ENCODE measurements at places on chromosomes 3 and 15. TPM values are rescaled to one million over a fixed set of nuclear protein-coding genes. Genes with fewer than 3 reads are reported as not detected.

Gene SNX22
- total RNA-seq, result 1.3 TPM

DNA sequence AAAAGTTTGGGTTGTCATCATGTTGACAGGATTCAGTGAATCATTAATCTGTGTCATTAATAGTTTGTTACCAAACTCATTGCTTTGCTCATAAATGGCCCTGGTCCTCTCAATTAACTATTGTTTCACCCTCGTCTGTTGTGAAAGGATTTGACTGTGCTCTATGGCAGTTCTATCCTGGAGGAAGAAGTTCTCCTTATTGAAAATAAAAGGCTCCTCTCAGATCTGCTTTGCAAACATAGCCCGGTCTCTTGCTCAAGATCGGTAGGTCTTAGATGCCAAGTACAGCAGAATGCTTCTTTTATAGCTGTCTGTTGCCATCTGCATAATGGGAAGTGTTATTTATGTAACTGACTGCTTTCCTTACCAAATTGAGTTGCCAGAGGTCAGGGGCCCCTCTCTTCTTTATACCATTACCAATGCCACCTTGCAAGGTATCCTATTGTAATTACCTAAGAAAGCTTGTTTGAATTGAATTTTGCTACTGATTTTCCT is 146.5 kb downstream of the EBLN2 start:
- no peaks in the 10 kb centered on the region for H3K27me3 ChIP-seq
- DNase-seq, result no peak
- no peak overlapping the region for H3K4me3 ChIP-seq
- H3K36me3 ChIP-seq, result no peaks in the 10 kb centered on the region
- H3K27ac ChIP-seq, result no peak overlapping the region
- H3K4me1 ChIP-seq, result peaks cover 17% of the 10 kb centered on the region

DNA sequence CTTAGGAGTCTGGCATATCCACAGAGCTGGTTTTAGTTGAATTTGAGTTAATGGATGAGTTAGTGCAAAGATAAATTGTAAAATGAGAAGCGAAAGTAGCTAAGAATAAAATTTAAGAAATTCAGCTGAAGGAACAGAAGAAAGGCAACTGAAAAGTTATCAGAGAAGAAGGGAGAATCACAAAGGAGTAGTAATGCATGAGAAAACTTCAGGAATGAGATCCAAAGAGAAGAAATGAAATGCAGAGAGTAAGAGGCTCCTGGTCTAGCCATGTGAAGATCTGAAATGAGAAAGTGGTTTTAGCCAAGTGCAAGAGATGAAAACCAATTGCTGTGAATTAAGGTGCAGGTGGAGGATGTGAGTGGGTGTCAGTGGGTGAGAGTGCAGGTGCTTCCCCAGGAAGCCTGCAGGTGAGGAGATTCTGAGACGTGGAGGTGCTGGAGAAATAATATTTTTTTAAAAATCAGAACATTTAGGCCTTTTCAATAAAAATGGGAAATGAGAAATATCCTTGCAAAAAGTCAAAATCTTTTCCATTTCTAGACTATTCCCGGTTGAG is 18.5 kb downstream of the KBTBD8 start:
- no peak overlapping the region for H3K27ac ChIP-seq
- peaks cover 4% of the 10 kb centered on the region for H3K27me3 ChIP-seq
- H3K4me3 ChIP-seq, result no peak overlapping the region
- no peak for DNase-seq
- H3K4me1 ChIP-seq, result peaks cover 18% of the 10 kb centered on the region

GRCh38 chr3:12384451-12385233 is 95.8 kb downstream of the PPARG start:
- no peak overlapping the region for H3K27ac ChIP-seq
- no peak overlapping the region for H3K4me3 ChIP-seq
- DNase-seq, result no peak
- H3K36me3 ChIP-seq, result no peaks in the 10 kb centered on the region
